ENCODE measurements at places on chromosomes 2 and 18. TPM values are rescaled to one million over a fixed set of nuclear protein-coding genes. Genes with fewer than 3 reads are reported as not detected.

The POTEF gene
- not detected for total RNA-seq

The CYTIP gene
- 460 TPM for total RNA-seq

The PIEZO2 gene
- total RNA-seq = not detected

The SYT4 gene
- not detected for total RNA-seq

The GKN2 gene
- not detected for total RNA-seq

The NDC80 gene
- total RNA-seq = 113 TPM

The TLX2 gene
- total RNA-seq = 1.4 TPM

The ALLC gene
- total RNA-seq = not detected

The RFTN2 gene
- not detected for total RNA-seq

The SERPINB2 gene
- not detected for total RNA-seq

The AKAIN1 gene
- not detected for total RNA-seq

The SERPINB13 gene
- total RNA-seq = not detected

The IGFBP5 gene
- not detected for total RNA-seq

The MMADHC gene
- 128 TPM for total RNA-seq

The SCYGR4 gene
- not detected for total RNA-seq

The SERPINB8 gene
- total RNA-seq = 18.6 TPM

The SCYGR8 gene
- not detected for total RNA-seq

The ASB3 gene
- total RNA-seq = 29.6 TPM
